Stimulated activated CD8-positive, alpha-beta memory T cell treated with anti-CD3 and anti-CD28 coated beads, Interleukin-4, amount 100 ng/mL, for 48 hours (primary cell): ENCODE measurements at places on chromosomes 13 and 19.

GRCh38 chr13:93338906-93339305 is 112.3 kb downstream of the GPC6 start:
- DNase-seq, result no peak

- DNase-seq, result no peak
These were observed 4.6 kb downstream of the FRY start for GRCh38 chr13:32036126-32036695.

DNA sequence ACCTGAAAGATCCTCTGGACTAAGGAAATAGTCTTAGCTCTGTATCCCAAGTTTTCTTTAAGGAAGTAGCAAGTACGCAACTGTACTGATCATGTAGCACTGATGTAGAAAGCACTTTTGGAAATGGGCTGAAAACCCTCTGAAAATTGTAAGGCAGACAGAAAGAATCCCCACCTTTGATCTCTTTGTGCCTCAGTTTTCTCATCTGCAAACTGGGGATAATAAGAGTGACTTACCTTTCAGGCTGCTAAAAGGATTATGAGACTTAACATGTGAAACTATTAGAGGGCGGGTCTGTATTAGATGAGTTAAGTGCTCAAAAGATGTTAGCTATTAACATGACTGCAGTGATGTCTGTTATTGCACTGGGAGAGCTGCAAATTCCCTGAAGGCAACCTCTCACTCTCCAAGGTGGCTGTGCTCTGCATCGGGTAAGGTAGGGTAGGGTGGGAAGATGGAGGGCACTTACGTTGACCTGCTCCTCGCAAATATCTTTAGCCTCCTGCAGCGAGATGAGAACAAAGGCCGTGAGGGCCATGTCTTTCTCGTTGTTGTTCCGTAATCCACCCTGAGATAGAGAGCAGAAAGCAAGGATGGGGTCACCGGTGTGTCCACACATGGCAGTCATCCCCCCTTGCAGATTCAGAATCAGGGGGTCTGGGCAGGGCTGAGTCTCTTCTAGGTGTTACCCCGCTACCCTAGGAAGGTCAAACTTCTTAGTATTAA is 20.4 kb upstream of the TNFSF14 start:
- DNase-seq, result no peak

- no peak for DNase-seq
These were observed 359.4 kb downstream of the ITGBL1 start for GRCh38 chr13:101811881-101812280.

DNA sequence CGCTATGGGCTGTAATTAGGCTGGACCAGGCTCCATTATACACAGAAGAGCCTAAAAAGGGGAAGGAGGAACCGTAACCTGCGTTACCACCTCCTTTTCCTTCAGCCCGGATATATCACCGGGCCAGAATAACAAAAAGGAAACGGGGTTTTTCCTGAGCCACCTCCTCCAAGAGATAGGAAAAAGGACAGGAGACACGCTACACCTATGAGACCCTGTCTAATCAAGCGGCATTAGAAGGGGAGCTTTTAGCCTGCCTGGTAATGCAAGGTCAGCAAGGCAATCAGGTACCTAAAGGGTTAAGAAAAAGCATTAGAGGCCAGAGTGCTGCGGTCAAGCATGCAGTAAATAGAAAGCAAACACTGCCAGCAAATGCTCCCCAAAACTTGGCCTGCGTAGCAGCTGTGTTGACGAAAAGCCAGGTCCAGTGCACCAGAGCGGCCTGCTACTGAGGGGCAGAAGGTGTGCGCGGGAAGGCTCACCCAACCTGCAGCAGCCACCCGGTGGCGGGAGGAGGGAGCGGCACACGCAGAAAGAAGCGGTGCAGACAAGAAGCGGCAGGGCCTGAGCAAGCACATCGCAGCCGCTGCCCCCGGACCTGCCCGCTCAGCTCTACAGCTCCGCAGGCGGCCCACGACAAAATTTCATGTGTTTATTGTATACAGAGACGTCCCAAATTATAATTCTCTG is 1466.1 kb downstream of the UQCRFS1 start:
- DNase-seq, result no peak

DNA sequence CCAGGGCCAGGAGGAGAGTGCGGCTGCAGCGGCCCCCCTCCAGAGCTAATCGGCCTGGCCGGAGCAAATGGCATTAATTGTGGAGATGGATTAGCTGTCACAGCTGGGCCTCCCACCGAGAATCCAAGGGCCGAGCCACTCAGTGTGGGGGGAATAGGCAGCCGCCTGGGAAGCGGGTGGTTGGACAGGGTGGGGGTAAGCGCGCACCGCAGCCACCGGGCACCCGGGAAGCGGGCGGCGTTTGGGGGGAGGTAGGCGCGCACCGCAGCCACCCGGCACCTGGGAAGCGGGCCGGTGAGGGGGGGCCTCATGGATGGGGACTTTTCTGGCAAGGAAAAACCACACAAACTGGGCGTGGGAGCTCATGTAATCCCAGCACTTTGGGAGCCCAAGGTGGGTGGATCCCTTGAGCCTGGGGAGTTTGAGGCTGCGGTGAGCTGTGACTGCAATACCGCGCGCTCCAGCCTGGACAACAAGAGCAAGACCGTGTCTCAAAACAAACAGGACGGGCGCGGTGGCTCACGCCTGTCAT is 9.7 kb downstream of the R3HDM4 start:
- DNase-seq, result no peak

GRCh38 chr13:34153428-34154180 is 335.7 kb downstream of the RFC3 start:
- DNase-seq, result no peak

GRCh38 chr13:21240586-21240985 is 64.1 kb downstream of the MRPL57 start:
- DNase-seq, result no peak

DNA sequence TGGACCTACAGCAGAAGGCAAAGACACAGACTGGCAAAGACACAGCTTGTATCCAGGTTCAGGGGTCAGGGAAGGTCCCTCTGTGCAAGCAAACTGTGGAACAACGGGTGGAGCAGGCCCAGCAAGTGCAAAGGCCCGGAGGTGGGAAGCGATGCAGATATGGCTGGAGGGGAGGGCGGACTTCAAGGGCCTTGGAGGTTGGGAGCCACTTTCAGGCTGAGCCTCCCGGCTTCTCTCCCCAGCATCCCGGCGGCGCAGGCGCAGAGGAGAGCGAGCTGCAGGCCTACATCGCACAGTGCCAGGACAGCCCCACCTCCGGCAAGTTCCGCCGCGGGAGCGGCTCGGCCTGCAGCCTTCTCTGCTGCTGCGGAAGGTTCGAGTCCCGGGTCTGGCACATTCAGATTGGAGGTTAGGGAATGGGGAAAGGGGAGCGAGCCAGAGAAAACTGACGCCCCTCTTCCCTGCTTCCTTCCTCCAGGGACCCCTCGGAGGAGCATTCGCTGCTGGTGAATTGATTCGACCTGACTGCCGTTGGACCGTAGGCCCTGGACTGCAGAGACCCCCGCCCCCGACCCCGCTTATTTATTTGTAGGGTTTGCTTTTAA is 2.1 kb upstream of the PNPLA6 start:
- DNase-seq, result no peak

DNA sequence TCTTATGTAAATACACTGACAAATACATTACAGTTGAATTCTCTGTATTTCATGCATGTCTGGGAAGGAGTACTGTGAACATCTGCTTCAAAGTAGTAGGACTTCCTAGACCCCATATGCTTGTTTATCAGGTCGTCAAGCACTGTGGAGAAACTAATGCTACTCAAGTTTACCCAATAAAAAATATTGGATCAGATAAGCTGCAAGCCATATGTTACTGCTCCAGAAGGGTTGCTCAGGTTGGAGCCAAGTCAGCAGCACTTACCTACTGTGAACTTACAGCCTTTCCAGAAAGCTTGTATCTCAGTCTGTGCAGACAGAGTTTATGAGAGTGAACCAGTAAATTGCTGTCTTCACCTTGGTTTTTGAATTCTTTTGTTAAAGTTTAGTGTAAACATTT is 36.2 kb downstream of the SLAIN1 start:
- no peak for DNase-seq

DNA sequence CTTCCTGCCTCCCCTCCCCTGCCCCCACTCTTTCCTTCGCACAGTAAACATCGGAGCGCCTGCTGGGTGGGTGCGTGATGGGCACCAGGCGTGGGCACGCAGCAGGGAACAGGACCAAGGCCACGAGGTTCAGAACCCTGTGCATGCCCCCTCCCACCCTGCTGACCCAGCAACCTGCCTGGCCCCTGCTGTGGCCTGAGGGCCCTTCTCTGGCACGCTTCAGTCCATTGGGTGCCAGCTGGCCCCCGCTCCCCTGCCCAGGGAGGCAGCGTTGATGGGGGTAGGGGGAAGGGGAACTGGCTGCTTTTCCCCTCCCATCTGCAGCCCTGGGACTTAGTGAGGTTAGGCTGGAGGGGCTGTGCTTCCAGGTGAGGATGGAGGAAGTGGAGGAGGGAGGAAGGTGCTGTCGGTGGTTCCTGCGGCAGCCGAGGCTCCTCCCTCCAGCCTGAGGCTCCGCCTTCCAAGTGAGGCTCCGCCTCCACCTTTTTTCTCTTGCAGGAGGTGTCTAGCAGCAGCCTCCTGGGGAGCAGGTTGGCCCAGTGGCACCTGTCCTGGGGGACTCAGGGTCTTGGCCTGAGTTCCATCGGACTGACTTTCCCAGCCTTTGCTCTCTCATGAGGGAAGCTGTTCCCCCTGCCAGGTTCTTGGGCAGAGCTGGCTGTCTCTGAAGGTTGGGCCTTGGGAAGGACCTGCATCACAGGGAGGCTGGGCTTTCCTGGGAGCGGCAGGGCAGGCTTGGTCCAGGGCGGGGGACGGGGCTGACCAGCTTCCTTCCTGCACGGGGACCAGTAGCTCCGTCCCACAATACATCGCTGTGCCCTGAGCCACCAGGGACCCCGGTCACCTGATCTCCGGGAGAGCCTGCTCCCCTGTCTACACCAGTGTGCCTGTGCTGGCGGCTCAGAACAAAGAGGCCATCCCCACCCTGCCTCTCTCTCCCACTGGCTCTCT is 7.3 kb downstream of the PIAS4 start:
- DNase-seq, result peak; percentile 70

GRCh38 chr19:14659874-14660489 is 14.7 kb downstream of the ADGRE3 start:
- DNase-seq, result no peak

DNA sequence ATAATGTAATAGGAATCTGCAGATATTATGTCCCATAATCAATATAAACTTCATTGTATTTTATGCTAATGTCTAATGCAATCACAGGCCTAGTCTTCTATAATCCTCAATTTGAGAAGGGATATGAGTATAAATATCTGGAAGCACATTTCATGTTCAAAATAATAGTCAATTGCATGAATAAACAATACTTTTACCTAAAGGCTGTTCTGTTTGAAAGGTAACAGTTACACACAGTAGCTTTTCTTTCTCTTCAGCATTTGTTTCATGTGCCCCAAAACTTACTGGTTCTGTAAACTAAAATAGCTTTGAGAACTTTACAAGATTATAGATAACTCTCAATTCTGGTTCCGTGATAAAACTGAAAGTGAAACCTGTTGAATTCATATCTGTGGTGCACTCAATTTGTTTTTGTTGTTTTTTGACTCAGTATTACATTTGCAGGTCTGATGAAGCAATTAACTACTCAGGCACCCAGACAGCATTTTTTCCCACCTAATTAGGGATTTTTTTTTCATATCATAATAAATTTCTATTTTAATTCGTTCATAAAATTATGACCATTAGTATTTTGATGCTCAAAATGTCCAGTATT is 1193.8 kb downstream of the SLITRK1 start:
- DNase-seq, result no peak

- no peak for DNase-seq
These were observed 60.5 kb downstream of the SPATA13 start for GRCh38 chr13:24221007-24221406.

DNA sequence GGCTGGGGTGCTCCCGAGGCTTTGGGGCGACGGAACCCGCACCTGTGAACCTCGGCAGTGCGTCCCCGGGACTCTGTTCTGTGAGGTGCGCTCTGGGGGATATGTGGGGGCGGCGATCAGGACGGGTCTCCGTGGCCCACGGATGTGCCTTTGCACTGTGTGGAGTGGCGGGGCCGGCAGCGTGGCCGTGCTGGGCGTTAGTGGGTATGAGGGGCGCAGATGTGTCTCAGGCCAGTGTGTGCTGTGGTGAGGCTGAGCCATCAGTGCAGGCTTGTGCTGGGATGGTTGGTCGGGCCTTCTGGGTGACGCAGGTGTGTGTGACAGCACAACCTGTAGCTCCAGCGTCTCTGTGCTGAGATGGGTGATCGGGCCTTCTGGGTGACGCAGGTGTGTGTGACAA is 16.9 kb downstream of the ZNF331 start:
- no peak for DNase-seq

GRCh38 chr19:6413291-6413690 is 11.3 kb downstream of the KHSRP start:
- no peak for DNase-seq

DNA sequence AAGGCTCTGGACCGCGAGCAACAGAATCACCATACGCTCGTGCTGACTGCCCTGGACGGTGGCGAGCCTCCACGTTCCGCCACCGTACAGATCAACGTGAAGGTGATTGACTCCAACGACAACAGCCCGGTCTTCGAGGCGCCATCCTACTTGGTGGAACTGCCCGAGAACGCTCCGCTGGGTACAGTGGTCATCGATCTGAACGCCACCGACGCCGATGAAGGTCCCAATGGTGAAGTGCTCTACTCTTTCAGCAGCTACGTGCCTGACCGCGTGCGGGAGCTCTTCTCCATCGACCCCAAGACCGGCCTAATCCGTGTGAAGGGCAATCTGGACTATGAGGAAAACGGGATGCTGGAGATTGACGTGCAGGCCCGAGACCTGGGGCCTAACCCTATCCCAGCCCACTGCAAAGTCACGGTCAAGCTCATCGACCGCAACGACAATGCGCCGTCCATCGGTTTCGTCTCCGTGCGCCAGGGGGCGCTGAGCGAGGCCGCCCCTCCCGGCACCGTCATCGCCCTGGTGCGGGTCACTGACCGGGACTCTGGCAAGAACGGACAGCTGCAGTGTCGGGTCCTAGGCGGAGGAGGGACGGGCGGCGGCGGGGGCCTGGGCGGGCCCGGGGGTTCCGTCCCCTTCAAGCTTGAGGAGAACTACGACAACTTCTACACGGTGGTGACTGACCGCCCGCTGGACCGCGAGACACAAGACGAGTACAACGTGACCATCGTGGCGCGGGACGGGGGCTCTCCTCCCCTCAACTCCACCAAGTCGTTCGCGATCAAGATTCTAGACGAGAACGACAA is 1.8 kb downstream of the PCDH17 start:
- DNase-seq, result peak; percentile 22
